Activated naive CD8-positive, alpha-beta T cell treated with anti-CD3 and anti-CD28 coated beads for 36 hours (primary cell): ENCODE measurements at places on chromosomes 4 and X.

DNA sequence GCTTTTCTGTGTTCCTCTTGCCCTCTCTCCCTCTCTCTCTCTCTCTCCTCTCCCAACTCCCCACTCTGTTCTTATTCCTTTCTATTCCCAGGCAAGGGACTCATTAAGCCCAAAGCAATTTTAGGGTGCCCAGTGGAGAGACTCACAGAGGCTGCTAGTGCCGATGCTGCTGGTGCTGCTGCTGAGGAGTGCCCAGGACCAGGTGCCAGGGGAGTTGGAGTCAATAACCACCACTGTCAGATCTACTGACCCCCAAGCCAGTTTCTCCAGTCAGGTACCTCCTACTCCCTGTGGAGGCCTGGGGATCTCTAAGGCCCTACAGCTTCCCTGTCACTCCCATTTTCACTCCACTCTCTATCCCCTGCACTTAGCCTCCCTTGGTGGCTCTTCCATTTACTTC, 54.2 kb upstream of the LAS1L start:
- no peak for DNase-seq

- no peak for DNase-seq
Measured at GRCh38 chr4:45155081-45155777, 428.9 kb upstream of the GNPDA2 start.

GRCh38 chr4:39626913-39627312, 11.8 kb downstream of the SMIM14 start:
- no peak for DNase-seq

DNA sequence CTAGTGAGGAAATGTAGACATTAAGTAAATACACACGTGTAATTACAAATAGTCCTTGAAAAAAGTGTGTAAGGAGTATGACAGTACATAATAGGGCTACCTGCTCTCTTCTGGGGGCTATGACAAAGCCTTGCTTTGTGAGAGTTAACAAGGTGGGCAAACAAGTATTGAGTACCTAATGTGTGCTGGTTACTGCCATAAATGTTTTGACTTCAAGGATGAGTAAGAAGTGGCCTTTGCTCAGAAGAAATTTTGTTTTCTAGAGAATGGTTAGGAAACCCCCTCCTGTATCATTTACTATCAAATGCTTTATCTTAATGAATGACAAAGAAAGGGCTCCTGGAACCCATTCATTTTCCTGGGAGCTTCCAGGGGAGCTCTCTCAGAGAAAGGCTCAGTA, 167.0 kb upstream of the CASK start:
- DNase-seq = no peak

DNA sequence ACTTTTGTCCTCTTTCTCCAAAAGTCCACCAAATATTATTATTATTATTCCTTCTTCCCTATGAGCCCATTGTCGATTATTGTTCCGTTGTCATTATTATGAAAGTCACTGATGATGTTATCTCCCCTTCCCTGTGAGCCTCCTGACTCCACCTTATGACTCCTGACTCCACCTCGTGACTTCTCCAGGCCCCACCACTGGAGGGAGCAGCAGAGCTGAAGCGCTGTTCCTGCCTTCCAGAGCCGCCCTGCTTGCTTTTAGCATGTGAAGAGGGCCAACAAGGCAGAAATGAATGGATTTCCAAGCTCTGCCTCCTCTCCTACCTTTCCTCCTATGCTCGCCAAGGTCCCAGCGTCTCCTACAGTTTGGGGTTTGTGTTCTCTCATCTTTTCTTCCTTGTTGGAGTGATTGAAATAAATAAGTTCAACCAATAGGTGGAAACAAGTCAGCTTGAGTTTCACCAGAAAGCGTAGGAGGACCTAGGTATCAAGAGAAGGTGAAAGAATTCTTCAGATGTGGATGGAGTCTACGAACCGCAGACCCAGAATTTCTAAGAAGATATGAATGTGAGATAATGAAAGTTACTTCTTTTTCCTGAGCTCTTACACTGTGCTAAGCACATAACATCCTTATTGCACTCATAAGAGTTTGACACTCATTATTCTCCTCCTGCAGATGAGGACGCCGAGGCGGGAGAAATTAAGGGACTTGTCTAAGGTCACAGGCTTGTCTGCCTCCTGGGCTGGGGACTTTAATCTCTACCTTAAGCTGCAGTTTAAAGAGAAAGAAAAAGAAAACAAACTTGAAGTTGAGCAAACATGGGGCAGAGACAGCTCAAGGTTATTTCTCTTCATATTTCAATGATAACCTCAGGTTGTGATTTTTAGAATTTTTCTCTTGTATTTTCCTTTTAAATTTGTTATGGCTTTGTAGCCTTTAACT, 26.1 kb downstream of the IGSF1 start:
- peak; percentile 1 for DNase-seq

DNA sequence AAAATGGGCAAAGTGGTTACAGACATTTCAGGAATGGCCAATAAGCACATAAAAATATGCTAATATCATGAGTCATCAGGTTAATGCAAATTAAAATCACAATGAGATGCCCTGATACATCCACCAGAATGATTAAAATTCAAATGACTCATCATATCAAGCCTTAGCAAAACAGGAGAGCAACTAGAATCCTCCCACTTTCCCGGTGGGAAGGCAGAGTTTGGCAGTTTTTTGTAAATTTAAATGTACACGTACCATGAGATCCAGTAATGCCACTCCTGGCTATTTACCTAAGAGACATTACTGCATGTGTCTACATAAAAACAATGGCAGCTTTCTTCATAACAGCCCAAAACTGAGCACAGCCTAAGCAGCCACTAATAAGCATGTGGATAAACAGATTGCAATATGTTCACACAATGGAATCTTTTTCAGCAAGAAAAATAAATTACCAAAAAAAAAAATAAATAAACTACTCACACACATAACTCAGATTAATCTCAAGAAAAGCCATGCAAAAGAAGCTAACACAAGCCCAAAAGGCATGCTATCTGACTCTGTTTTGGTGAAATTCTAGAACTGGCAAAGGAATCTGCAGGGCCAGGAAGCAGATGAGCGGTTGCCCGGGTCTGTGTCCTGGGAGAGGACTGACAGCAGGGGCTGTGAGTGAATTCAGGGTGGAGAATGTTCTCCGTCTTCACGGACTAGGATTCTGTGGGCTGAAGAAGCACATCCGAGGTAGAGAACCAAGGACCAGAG, 48.8 kb downstream of the AFAP1 start:
- DNase-seq = no peak

DNA sequence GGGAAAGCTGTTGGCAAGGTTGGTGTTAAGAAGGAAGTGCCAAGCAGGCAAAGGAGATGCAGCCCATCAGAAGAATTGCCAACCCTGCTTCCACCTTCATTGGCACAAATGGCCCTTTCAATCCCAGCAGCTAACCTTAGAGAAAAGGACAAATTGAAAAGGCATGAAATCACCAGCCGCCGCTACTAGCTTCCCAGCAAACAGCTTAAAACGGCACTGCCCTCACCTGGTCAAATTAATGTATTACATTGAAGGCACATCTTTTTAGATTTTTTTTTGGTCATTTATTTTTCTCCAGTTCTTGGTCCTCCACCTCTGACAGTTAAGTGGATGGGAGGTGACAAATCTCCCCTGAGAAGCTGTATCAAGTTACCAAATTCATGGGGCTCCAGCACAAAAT, 51.0 kb upstream of the NHSL2 start:
- DNase-seq = peak; percentile 9

DNA sequence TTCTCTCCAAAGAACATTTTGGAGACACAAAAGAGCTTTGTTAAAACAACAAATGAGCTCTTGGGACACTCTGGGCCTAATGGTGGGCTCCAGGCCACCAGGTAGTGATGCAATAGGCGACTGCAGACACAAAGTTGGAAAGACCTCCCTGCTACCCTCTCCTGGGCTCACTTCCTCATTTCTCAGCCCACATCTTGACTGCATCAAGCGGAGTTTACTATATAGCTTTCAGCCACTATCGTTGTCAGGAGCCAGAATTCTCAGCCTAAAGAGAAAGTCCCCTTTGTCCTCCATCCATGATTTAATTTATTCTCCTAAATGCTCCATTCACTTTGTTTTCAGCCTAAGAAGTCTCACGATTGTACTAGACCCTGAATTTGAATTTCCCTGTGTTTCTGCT, 114.9 kb downstream of the EFHC2 start:
- DNase-seq = no peak

DNA sequence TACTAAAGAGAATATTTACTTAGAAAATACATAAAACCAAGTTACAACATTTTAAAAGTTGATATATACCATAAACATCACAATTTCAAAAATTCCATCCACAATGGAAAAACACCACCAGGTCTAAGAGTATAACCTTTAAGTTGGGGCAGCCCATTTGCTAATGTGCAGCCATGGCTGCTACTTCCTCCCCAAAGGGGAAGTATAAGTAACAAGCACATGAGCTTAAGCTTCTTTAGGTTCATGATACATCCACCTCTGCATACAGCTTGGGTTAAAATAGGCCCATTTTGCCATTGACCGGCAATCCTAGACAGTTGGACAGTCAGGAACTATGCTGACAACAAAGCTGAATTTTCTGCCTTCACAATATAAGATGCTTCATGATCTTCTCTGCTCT, 16.6 kb upstream of the GASK1B start:
- DNase-seq = no peak

DNA sequence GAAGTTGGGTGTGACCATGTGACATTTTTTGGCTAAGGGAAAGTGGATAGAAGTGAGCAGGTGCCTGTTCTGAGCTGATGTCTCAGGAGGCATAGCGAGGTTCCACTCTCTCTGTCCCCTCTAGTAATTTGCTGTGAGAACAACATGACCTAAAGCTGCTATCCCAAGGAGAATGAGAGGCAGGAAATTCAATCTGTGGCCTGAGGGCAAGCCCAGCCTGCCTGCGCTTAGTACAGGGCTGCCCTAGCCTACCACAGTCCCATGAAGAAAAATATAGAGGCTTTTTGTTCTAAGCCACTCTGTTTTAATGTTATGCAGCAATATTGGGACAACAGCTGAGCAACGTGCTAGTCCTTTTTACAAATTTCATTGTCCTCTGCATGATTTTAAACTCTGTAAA, 193.1 kb downstream of the LDB2 start:
- DNase-seq = no peak

- peak; percentile 10 for DNase-seq
Measured at GRCh38 chrX:39969099-39969818, 128.5 kb downstream of the BCOR start.

DNA sequence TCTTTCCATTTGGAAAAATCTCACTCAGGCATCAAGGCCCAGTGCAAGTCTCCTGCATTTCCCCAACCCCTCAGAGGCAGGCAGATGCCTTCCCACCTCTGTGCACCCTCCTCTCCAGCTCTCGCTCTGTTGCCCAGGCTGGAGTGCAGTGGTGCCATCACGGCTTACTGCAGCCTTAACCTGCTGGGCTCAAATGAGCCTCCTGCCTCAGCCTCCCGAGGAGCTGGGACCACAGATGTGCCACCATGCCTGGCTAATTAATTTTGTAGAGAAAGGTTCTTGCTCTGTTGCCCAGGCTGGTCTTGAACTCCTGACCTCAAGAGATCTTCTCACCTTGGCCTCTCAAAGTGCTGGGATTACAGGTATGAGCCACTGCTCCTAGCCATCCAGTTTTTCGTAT, 95.8 kb downstream of the NHSL2 start:
- no peak for DNase-seq

DNA sequence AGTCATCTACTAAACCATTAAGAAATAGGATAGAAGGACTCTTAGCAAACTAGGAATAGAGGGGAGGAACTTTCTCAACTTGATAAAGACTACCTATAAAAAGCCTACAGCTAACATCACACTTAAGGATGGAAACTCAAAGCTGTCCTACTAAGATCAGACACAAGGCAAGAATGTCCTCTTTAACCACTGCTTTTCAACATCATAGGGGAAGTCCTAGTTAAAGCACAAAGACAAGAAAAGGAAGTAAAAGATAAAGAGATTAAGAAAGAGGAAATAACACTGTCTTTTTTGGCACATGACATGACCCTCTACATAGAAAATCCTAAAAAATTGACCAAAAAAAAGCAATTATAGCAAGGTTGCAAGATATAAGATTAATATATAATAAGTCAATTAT, 136.6 kb downstream of the FBXW7 start:
- DNase-seq = no peak

- no peak for DNase-seq
Measured at GRCh38 chr4:136246876-136247275, 1285.4 kb downstream of the PCDH18 start.

- DNase-seq = no peak
Measured at GRCh38 chr4:108454227-108454626, 166.1 kb upstream of the RPL34 start.

- DNase-seq = no peak
Measured at GRCh38 chrX:154431341-154431740, 2.9 kb downstream of the ATP6AP1 start.

DNA sequence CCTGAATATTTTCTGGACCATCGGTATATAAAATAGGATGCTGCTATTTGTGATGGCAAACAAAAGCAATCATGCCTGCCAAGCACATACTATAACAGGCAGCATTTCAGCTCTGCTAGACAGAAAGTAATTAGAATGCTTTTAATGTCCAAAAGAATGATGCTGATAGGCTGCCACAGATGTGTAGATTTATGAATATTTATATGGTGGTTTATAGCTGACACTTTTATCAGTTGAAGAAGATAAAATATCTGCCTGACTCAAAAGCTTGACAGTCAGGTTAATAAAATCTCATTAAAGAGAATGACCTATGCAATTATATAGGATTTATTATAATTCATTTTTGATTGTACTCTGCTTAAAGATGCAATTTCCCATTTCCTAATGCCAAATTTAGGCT, 4.0 kb downstream of the BEND4 start:
- no peak for DNase-seq

DNA sequence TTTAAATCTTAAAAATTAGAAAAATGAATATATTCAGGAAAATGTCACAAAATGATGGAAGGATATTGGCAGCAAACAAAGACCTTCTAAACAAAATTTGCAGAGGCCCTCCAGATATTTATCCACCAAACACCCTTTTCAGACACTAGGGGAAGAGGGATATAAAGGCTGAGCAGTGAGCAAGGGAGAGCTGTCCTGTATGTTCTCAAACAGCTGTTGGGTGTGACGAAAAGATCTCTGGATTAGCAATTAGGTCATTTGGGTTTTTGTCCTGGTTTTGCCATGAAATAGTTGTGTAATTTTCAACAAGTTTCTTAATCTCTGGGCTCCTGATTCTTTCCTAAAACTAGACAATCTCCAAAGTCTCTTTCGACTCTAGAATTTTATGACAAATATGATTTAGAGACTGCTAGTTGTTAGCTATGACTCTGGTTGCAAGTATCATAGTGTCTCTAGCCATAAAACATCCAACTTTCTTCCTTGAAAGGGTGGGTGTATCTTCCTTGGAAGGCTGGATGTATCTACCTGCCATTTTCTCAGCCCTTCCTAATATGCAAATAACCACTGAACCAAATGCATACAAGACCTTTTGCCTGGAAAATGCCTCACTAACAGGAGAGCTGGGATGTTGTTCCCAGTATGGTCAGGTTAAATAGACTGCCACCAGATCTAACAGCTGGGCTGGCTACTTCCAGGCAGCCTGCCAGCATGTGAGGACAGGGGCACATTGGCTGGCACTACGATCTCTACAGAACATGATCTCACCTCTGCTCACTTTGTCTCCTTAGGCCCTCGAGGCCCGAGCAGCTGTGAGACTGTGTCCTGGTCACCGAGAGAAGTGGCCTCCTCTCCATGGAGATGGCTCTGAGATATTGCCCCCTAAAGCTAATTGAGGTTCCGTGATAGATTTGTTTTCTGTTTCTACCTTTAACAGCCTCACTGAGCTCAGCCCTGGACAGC, 225.5 kb upstream of the JADE1 start:
- no peak for DNase-seq

- DNase-seq = no peak
Measured at GRCh38 chr4:116389139-116389538, 696.2 kb downstream of the TRAM1L1 start.
